ENCODE measurements at places on chromosomes 1 and 21.

DNA sequence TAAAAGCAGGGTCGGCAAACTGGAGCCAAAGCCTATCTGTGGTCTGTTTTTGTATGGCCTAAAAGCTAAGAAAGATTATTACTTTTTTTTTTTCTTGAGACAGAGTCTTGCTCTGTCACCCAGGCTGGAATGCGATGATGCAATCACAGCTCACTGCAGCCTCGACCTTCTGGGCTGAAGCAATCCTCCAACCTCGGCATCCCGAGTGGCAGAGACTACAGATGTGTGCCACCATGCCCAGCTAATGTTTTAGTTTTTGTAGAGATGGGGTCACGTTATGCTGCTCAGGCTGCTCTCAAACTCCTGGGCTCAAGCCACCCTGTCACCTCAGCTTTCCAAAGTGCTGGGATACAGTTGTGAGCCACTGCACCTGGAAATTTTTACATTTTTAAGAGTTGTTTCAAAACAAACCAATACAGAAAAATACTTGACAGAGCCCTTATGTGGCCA, 6.5 kb upstream of the GLRX2 start:
- peak; percentile 87 for DNase-seq

DNA sequence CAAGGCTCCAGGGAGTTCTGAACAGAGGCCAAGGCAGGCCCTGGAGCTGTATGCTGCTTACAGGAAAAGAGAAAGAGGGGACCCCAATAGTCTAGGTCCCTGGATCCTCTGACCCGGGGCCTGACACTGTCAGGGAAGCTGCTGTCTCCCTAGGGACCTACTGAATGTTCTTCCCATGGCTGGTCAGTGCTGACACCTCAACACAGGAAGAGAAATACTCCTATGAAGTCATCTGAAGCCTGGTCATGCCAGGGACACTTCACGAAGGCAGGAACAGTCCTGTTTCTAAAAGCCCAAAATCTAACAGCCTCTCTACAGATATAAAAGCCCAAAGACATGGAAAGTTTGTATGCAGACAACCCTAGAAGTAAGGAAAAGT, 1.7 kb upstream of the LAD1 start:
- DNase-seq = no peak

DNA sequence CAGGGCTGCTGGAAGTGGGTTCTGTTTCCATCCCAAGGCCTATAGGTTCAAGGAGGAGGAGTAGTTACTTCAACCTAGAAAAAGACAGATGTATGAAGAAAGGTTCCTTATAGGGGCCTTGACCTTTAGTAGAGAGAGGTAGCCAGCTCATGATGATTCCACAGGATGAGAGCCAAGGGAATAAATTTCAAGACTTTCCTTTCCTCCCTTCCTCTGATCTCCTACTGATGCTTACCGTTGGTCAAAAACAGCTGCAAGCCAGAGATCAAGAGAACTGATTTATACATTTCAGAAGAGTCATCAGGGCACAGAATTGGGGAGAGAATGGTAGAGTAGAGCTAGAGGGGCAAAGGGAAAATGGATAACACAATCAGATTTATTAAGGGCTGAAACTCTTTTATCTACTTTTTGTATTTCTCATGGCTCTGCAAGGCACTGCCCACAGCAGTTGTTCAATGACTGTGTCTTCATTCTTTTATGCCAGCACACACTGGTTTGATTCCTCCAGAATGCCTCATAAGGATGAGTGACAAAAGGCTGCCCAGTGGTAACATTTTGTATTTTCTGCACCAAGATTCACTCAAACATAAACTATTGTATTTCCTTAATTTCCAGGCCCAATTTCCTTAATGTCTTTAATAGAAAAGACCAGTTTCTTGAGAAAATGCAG, 37.4 kb downstream of the AK5 start:
- peak; percentile 53 for DNase-seq

- DNase-seq = no peak
These were observed 442.9 kb downstream of the PTPRC start for GRCh38 chr1:199081739-199082138.

DNA sequence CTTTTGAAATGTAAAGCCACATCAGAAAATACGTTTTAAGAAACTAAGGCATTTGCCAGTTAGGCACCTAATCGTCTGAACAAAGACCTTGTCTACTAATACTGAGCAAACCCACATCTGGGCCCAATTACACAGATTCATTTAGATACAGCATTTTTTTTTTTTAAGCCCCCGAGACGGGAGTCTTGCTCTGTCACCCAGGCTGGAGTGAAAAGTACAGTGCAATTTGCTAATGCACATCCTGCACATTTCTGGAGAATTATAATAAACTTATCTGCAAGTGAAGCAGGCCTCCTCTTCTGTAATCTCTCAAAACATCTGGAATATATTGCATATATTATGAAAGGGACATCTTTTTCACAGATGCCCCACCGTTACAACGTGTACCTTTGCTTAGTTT, 3.3 kb downstream of the RSRP1 start:
- no peak for DNase-seq

GRCh38 chr1:10152709-10153284, 57.6 kb upstream of the KIF1B start:
- DNase-seq = peak; percentile 30

DNA sequence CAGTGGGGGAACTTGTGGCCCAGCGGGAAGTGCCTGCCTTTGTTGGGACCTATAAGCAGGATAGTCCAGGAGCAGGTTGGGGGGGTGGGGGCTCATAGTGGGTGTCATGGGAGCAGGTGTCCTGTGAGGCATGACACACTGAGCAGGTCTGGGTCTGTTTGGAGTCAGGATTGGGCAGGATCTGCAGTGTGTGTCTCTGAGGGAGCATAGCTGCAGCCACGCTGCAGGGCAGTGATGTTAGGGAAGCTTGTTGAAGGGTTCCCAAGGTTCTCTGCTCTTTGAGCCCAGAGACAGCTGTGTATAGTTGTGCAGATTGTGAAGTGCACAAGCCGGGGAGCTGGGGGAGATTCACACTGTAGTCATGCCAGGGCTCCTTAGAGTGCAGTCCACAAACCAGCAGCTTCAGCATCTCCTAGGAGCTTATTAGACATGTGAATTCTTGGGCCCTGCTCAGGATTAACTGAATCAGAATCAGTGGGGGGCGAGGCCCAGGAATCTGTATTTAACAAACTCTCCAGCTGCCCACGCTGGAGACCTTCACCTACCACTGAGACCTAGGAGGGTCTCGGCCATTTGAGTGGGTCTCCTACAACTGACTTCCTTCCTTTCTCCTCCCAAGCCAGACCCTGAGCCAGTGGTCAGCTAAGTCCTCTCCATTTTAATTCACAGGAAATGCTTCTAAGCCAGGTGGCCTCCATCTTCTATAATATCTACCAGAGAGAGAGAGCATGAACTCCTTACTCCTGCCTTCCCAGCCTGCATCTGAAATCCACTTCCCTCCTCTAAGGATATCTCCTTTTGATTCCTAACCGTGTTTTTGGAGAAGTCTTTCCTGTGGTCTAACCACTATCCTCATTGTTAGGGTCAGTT, 11.1 kb downstream of the INSRR start:
- no peak for DNase-seq

GRCh38 chr21:44849616-44850130, 23.8 kb downstream of the PTTG1IP start:
- no peak for DNase-seq

- no peak for DNase-seq
These were observed 9.2 kb downstream of the SAMSN1 start for GRCh38 chr21:14536929-14537328.

DNA sequence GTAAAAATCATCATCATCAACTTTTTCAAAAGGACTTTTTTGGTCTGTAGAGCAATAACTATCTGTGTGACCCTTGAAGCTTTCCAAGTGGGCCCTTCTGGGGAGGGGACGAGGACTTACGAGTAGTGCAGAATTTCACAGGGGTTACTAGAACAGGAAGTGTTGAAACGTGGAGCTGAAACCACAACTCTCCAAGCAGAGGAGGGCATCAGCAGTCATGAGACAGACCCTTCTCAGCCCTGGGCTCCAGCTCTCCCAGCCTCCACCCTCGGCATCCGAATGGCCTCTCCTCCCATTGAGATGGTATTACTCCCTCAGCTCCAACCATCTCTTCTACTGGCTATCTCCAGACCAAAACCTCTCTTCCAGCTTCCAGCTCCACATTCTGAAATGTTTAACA, 3.6 kb downstream of the FAM89A start:
- no peak for DNase-seq

Measured in renal cortical epithelial cell (primary cell).